ENCODE measurements at places on chromosomes 6 and 20.

DNA sequence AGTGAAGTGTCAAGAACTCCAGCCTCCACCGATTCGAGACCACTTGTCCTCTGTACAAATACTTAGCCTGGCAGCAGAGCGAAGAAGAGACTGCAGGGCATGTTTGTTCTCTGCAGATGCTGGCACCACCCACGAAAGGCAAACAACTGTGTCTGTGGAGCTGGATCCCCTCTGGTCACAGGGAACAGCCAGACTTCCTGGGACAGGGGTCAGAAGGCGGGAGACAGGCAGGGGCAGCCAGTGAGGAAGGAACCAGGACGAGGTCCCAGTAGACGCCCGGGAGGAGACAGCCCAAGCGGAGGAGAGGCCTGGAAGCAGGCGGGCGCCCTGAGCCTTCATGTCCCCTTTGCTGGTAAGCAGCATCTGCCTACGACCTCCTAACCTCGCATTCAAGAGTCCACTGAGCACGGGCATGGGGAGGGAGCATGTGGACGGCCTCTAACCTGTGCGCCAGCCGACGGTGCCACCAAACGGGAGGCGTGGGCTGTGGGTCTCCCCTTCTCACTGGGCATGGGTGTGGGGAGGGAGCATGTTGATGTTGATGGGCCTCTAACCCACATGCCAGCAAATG lies 265.5 kb downstream of the DLL1 start:
- DNase-seq = no peak

DNA sequence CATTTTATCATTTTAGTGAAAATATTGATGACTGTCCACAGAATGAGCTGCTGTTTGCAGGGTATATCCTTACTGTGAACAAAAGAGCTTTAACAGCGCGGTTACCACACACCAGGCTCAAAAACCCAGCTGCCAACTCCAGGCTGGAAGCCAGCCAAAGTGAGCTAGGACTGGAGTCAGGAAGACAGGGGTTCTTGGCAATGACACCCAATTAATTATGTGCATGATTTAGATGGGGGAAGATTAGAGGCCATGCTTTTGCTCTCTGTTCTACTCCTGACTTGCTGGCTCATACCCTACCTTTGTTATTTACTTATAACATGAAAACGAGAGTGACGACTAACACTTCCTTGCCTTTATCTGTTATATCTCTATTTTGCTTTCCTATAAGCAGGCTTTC lies 128.9 kb upstream of the SHLD1 start:
- DNase-seq = no peak

GRCh38 chr20:52812231-52812847 lies 159.8 kb upstream of the TSHZ2 start:
- no peak for DNase-seq

DNA sequence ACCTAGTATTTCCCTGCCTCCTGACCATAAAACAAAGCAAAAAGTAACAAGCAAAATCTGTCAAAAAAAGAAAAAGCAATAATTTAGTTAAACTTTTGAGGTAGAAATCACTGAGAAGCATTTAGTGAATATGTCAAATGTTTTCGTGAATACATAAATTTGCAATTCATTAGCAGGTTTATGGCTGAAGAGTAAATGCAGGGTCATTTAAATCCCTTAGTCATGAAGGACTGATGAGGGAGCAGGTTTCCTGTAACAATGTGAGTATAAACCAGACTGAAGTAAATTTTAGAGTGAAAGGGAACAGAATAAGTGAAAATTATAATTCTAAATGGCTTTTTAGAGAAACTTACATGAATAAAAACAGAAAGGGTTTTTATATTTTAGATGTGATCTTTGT lies 313.5 kb upstream of the MANEA start:
- DNase-seq = no peak

GRCh38 chr20:2691663-2692035 lies 931 bp upstream of the EBF4 start:
- DNase-seq = peak; percentile 35

GRCh38 chr20:2172305-2173175 lies 70.9 kb downstream of the STK35 start:
- peak; percentile 83 for DNase-seq

Data from H7 (cell line).